ENCODE measurements at places on chromosomes 5 and 9.
A peak's percentile ranks its signal among the peaks of the same experiment; 100 is the strongest.

GRCh38 chr9:131937451-131937850 is 142.2 kb downstream of the MED27 start:
- no peak for DNase-seq

DNA sequence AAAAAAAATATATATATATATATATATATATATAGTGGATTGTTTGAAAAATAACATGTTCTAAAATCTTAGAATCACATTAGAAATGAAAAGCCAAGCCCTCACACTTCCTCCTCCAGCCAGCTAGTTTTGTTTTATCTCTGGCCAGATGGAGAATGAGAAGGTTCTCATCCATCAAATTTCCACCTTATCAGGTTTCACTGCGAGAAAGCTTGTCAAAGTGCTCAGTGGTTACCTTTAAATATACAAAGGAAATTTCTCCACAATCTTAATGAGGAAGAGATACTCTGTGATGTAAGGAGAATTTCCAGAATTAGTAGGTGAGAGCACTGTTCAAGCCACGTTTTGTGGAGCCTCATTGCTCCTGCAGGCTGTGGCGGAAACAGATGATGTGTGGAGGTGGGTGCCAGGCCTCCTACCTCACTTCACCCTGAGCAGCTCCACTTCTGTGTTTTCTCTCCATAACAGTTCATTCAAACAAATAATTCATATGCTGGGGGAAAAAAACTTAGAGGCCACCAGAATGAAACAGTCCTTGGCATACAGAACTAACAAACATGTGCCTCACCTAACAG is 71.9 kb downstream of the CDK5RAP2 start:
- no peak for DNase-seq

DNA sequence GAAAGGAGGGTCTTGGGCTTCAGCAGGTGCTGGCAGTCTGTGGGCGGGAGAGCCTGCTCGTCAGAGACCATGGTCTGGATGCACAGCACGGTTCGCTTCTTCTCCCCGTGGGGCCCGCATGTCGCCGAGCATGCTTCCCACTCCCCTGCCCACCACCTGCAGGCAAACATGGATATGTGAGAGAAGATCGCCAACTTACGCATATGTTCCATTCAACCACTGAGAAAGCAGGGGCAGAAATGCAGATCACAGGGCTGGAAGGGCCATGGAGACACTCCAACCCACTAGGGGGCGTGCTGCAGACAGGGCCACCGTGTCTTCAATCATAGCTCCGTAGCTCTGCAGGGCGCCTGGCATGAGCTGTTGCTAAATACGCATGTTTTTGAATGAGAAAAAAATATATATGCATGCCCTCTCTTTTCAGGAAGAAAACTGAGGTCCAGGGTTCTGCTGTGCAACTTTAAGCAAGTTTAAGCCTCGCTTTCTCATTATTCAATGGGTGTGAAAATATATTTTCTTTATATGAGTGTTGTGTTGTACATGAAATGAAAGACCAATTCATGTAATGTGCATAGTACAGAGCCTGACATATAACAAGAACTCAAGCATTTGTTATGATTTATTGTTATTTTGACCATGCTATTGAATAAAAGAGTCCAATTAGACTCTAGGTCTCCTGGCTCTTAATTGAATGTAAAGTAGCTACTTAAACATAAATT is 148.0 kb downstream of the TARS1 start:
- DNase-seq, result peak; percentile 7

DNA sequence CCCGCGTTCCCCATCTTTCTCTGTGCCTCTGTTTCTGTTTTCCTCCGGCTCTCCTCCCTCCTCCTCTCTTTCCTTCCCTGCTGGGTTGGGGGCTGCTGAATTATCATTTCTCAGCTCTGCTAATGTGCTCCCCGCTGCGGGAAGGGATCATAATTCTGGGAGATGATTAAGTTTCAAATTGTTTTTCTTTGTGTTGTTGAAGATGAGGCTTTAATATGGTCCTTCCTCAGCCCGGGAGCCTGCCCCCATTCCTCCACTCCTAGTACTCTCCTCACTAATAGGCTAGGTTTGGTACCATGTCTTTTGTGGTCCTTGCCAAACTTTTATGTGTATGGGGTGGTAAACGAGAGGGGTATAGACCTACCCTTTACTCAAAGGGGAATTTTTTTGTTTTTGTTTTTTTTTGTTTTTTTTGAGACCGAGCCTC is 5.7 kb upstream of the PCDH1 start:
- DNase-seq, result no peak

DNA sequence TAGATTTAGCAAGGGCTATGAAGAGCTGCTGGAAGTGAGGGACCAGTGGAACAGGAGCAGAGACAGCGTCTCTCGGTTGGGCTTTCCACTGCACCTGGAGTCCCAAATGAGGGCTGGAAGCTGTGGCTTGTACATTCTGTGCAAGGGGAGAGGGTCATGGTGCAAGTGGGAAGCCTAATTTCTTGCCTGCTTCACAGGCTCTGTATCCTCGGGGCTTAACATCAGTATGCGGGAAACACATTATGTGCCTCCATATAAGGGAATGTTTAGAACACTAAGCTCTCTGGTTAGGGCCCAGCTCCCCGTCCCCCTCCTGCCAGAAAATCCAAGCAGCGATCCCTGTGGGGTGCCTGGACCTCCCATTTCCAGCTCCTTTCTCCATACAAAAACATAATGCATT is 89.0 kb upstream of the NIPAL4 start:
- DNase-seq, result no peak

GRCh38 chr5:573976-574375 is 38.2 kb upstream of the CEP72 start:
- no peak for DNase-seq

DNA sequence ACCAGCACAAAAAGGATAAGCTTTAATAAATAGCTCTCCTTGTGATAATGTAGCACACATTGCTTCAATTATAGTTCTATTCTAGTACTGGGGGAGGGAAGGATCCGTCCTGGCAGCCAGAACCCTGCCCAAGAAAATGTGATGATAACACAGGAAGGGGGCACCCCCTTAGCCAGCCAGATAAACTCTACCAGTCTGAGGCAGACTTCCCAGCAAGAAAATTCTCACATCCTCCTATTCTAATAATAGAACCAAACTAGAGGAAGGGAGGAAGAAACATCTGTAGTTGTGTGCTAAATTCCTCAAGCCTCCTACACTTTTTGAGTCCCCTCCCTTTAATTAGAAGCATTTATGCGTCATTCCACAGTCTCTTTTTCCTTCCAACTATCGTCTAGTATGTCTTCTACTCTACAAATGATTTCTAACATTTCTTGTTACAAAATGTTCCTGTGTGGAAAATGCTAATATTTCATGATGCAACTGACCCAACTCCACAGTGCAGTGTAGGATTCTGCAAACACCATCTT is 261.0 kb downstream of the SEMA5A start:
- DNase-seq, result no peak

- no peak for DNase-seq
These were observed 327.2 kb downstream of the SLF1 start for GRCh38 chr5:94945656-94946055.

GRCh38 chr5:60541980-60542379 is 158.0 kb downstream of the DEPDC1B start:
- DNase-seq, result no peak

DNA sequence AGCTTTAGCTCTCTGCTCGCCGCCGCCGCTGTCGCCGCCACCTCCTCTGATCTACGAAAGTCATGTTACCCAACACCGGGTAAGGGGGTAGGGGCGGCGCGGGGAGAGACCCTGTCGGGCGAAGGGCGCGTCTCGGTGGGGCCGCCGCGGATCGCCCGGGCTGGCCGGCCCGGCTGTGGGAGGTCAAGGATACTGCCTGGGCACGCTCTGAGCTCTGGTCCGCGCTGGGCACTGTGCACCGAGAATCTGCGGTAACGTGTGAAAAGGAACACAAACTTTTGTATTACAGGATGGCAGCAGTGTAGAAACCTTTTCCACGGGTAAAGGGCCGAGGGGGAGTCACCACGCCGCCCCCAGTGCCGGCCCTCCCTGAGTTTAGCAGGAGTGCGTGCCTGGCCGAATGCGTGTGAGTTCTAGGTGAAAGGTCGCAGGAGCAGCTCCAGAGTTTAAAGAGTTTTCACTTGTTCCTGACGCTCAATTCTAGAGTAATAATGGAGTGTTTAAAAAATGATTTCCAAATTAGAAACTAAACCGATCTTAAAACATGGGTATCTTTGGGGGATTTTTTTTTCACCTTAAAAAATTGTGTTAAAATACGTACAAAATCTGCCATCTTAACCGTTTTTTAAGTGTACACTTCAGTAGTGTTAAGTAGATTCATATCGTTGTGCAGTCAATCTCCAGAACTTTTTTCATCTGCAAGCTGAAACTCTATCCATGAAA is at the start of gene HSDL2:
TSS of gene HSDL2 (plus strand) at position 7 of the 723 bp plus-strand sequence. CDS start at position 63, 56 bp downstream.
- DNase-seq, result no peak

DNA sequence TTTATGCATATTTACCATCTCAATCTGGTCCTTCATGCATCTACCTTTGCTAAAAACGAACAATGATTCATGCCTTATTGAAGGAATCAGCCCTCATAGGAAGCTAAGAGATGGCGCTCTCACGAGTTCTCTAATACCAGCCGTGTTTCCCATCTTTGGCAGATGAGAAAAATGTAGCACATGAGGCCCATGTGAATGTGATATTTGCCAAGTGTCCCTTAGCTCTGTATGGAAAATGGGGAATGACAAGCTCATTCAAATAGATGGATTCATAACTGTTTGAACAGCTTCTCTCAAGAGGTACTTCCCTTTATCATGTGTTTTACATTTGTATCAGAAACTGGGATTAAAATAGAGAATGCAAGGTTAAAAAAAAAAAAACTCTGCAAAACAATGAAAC is 66.1 kb downstream of the TTC39B start:
- DNase-seq, result no peak

DNA sequence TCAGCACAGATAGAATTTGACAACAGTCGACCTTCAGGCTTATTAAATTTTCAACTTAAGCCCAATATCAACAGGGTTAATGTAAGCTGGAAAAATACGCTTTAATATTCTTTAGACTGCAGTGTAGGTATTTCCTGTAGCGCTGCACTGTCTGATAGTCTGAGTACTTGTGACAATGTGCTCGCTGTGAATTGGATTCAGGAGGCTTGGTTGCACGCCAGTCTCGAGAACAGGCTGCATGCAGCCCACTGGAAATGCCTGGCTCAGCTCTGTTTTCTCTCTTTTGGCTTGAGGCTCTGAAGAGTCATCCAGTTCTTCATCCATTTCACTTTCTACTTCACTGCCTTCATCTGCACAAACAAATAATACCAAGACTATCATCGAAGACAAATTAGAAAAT is 300.9 kb downstream of the RFX3 start:
- no peak for DNase-seq

GRCh38 chr5:33364406-33364805 is 76.4 kb upstream of the TARS1 start:
- DNase-seq, result no peak
